Inflammatory macrophage (primary cell): ENCODE measurements at places on chromosomes 1 and 21.
A peak's percentile ranks its signal among the peaks of the same experiment; 100 is the strongest.

DNA sequence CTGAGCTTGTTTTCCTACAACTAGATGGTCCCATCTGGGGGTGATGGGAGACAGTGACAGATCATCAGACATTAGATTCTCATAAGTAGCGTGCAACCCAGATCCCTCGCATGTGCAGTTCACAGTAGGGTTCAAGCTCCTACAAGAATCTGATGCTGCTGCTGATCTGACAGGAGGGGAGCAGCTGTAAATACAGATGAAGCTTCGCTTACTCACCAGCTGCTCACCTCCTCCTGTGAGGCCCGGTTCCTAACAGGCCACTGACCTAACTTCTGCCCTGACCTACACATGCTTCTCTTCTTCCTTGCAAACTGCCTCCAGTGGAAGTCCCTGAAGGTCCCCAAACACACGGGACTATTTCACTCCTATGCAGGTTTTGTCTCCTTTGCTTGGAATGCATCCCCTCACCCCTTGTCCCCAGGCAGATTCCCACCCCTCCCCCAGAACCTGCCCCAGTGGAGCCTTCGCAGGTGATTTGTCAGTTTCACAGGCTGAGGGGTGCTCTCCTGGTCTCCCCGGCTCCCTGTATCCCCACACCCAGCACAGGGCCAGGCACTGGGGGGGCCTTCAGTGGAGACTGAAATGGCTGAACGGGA is 5.7 kb upstream of the ZBTB48 start:
- DNase-seq, result no peak

- no peak for DNase-seq
Observed at GRCh38 chr1:168387781-168388760, 107.4 kb downstream of the TBX19 start.

GRCh38 chr1:23816906-23817305 is 8.3 kb downstream of the HMGCL start:
- no peak for DNase-seq

GRCh38 chr1:32998064-32998463 is 33.5 kb upstream of the RNF19B start:
- peak; percentile 46 for DNase-seq

GRCh38 chr1:16146279-16147155 is 9.4 kb downstream of the EPHA2 start:
- no peak for DNase-seq

DNA sequence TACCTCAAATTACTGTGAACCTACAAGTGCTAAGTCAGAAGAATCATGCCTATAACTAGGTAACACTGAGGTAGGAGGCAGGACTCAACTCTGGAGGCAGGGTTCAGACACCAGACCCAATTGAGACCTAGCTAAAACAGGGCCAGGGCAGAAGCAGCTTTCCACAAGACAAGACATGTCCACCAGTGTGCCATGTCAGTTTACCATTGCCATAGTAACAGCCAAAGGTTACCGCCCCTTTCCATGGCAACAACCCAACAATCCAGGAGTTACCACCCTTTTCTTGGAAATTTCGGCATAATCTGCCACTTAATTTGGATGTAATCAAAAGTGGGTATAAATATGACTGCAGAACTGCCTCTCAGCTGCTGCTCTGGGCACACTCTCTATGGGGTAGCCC is 432.3 kb downstream of the DPYD start:
- DNase-seq, result no peak

DNA sequence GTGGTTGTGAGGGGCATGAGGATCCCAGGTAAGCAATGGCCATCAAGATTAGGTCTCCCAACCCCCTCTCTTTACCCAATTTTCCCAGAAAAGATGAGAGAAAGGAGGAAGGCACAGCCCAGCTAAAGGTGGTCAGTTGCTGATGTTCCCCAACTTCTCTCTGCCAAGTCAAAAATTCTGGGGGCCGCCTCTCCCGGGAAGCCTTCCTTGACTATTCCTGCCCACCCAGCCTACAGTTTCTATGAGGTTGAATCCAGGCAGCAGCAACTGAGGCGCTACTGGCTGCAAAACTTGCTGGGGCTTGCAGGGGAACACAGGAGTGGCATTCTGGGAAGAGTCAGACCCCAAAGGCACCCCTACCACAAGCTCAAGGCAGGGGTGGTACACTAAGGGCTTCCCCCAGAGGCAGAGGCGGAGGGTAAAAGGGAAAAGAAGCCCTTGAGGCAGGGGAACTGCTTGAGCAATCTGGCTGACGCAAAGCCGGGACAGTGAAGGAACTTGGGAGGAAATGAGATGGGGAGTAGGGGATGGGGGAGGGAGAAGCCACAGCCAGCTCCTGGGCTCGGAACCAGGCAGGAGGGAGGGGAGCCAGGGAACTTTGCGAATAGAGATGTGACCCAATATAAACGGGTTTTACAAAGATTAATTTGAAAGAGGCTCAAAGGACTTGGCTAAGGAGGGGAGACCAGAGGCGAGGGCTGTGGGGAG is 31.2 kb downstream of the SDC3 start:
- DNase-seq, result peak; percentile 77

DNA sequence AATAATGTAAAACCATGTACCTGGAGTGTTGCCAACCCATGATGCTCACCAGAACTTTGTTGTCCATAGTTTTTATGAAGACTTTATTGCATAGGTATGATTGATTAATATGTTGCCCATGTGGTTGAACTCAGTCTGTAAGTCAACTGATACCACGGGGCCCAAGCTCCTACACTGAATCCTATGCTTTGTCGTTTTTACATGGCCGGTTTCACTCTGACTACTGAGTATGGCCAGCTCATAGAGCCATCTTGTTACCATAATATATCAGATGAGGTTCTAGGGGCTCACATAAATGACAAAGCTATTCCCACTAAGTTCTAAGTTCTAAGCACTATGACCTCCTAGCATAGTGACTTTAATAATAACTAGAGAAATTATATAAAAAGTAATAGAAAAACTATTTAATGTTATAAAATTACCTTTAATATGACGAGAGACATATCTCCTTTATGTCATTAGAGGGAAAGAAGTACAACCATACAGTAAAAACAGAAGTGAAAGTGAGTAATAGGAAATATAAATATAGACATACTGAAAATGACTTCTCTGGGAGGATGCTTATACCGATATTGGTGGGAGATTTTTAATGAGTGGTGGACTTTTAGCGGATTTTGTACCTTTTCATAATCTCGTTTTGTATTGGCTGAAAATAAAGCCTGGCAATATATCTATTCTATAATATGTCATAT is 983.4 kb upstream of the PRMT6 start:
- DNase-seq, result no peak

DNA sequence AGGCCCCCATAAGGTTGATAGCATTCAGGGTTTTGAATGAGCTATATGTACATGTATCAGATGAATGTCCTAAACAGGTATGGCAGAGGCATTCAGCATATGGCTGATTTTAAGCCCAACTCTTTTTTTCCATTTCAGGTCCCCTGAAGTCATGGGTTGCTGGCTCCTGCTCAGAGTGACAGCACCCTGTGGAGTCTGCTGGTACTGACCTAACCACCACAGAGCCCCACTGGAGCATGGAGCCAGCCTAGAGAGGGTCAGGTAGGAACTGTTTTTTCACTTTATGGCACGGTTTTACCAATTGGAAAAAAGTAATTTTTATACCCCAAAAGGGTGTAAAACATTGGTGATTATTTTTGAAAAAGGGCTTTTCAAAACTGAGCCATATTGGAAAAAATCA is 82.5 kb upstream of the MPC2 start:
- DNase-seq, result no peak

- DNase-seq, result no peak
Observed at GRCh38 chr1:25245393-25245792, 1.9 kb downstream of the RSRP1 start.

GRCh38 chr1:209412036-209412435 is 171.5 kb upstream of the CAMK1G start:
- no peak for DNase-seq

DNA sequence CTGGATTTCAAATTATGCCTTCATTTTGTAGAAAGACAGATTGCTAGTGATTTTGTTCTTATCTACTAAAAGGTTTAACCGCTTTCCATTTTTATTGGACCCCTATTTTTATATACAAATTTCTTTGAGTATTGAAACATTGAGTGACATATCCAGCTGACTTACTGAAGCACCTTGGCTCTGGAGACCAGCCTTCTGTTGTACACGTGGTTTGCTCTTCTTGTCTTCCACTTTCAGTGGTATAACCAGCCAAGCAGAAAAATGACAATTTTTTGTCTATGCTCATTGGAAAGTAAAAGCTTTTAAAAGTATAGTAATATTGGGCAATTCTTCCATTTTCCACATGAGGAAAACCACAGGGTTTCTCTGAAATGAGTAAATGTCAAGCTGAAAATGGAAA is 4.4 kb downstream of the F13B start:
- DNase-seq, result no peak

- peak; percentile 29 for DNase-seq
Observed at GRCh38 chr1:66256629-66257572, 277.1 kb upstream of the SGIP1 start.

DNA sequence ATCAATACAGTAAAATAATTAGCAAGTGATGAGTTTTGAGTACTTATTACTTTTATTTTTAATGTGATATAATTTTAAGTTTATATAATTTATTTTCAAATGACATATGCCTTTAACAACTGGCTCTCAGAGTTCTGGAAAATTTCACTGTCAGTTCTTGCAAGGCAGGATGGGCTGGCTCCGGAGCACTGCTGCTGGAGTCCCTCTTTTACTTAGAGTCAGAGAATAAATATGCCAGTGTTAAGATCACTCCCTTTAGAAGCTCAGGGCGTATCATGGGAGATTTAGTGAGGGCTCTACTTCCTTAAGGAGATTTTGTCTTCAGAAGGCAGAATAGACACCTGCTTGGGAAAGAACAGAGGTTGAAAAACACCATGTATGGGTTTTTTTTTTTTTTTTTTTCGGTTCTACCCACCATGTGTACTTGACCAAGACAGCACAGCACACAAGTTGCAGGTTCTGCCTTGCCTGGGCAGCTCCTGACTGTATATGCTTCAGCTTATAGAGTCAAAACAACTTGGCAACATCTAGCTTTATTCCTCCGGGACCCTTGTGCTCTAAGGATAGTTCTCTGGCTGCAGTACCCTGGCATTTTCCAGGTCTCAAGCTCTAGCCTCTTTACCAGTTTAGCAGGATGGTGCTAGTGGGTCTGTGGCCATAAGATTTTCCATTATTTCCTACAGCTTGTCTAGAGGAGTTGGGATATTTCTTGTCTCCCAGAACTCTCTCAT is 29.7 kb upstream of the FMOD start:
- DNase-seq, result no peak

GRCh38 chr1:189211742-189212141 is 1265.9 kb downstream of the BRINP3 start:
- no peak for DNase-seq

GRCh38 chr1:101483982-101484688 is 247.3 kb downstream of the S1PR1 start:
- DNase-seq, result no peak

DNA sequence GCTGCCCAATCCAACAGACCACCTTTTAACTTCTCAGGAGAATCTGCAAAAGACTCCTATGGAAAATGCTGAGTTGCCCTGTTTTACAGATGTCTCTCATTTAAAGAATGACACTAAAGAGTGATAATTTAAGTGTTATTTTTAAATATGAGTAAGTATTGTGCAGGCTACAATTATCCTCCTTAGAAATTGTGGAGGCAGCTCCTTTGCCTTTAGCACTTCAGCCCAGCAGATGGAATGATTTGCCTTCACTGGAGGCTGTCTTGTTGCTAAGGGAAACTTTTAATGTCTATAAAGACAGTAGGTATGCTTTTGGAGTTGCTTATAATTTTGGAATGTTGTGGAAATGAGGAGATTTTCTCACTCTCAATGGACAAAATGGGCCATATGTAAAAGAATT is 1345.5 kb downstream of the NCAM2 start:
- no peak for DNase-seq

DNA sequence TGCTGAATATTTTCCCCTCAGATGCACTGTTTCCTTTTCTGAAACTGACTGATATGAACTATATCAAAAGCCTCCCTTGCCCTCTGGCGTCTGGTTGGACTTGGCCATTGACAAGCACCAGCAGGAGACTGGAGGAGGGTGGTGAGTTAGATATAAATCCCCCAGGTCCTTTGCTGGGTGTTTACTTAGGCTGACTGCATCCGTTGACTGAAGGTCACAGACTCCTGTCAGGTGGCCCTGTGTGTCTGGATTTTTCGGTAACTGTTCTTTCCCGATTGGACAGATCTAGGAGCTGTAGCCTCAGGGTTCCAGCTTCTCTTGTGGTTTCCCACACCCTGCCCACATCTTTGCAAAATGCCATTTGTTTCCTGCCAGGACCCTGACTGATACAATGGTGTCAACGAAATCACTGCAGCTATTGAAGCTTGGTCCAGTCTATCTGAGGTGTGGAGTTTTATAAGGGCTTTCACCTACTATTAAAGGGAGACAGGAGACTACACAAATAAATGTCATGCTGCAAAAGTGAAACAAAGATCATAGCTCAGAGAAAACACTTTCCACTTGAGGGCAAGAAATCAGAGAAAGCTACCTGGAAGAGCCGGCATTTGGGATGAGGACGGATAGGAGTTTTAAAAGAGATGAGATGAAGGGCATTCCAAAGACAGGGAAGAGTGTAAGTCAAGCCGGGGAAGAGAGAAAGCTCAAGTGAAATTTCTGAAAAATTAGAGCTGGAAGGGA is 1.5 kb upstream of the MAGI3 start:
- no peak for DNase-seq

DNA sequence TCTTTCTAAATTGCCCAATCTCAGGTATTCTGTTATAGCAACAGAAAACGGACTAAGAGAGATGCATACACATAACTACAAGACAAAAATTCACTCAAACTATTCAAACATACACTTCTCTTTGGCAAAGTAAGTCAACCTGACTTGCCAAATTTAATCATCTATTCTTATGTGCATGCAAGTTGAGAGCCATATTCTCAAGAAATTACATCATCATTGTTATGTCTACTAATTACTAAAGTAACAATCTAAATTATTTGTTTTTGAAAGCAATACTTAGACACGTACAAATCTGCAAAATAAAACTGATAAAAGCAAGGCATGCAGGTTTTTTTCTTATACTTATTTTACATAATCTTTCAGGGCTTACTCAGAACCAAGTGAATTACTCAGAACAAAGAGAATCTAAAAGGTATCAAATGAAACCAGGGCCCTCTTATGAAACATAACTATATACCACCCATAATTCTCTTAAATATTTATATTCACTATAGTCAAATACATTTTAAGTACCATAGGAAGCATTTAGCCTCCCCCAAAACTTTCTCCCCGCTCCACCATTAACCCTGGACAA is 62.3 kb downstream of the HLCS start:
- no peak for DNase-seq
